ENCODE measurements at places on chromosomes 6 and 20.

DNA sequence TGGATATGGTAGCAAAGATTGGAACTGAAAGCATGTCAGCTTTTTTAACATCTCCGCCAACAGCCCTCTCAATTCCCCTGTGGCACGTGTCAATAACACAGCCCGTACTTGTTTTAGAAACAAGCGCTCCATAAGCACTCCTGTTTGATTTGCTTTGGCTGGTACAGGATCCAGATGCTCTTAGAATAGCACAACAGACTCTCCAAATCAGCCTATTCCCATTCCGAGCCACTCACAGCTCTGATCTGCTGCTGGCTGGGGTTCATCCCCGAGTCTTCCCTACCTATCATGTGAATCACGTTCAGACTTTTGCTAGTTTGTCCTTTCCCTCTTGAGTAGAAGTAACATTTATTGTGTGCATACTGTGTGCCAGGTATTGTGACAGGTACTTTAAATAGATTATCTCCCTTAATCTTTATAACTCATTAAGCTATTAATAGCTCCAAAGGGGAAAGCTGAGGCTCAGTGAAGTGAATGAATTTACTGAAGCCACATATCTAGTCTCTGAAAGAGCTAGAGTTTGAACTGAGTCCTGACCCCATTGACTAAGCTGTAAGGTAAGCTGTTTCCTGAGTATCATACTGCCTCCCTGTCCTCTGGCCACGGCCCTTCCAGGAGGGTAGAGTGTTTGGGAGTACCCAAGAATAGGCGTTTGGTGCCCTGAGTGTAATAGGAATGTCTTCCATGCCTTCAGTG, 46.7 kb downstream of the RALY start:
- DNase-seq: no peak

DNA sequence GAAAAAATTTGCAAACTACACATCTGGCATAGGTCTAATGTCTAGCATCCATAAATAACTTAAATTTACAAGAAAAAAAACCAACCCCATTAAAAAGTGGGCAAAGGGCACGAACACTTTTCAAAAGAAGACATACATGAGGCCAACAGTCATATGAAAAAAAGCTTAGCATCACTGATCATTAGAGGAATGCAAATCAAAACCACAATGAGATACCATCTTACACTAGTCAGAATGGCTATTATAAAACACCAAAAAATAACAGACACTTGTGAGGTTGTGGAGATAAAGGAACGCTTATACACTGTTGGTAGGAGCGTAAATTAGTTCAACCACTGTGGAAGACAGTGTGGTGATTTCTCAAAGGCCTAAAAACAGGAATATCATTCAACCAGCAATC, 33.7 kb upstream of the EPB41L2 start:
- no peak for DNase-seq

DNA sequence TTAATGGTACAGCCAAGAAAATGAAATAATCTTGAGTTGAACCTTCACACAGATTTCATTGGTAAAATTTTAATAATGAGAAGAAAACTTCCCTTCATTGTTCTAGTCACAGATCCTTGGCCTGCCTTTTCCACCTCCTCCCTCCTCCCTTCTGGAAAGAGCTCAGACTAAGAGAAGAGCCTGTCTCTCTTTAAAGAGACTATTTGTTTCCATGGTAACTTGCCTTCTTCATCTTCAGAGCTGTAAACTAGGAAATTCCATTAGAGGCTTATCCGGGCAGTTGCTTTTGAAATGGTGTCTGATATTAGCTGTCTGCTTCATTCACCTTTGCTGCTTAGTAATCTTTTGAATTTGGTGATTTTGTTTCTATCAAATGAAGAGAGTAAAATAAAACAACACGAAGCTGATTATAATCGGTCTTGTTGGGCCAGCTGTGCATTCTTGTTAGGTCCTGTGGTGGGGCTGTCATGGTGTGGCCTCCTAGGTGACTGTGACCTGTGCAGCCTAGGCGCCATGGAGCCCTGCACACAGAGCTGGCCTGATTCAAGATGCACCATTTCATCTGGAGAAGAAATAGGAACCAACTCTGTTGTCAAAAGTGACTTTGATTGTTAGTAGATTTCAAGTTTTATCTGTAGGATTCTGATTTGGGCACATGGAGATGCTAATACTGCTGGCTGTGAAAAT, 96.7 kb downstream of the MAP3K7 start:
- no peak for DNase-seq

DNA sequence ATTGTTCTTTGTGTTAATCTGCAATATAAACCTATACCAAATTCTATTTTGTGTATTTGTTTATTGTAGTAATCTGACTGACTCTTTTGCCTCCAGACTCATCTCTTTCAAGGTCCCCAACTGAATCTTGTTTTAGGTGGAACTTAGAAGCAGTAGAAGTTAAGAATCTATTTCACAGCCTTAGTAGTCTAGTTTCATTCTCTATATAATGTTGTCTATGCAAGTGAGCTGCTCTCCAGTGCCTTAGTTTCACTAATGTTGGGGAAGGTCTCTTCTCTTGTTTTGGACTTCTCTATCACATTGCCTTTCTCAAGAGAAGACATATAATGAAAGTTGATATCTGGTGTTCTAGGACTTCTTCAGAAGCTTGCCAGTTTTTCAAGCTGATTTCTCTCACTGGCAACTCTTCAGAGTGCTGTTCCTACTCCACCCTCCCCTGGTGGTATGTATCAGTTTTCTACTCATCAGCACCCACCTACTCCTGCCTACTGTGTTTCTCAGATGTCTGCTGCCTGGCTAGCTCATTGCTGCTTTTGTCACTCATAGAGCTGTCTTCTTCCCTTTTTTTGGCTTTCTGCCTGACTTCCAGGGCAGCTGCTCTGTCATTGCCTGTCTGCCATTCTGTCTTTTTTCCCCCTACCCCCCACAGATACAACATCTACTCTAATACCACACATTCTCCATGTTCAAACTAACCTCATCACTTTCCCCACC, 82.1 kb downstream of the PTPRA start:
- DNase-seq: no peak

DNA sequence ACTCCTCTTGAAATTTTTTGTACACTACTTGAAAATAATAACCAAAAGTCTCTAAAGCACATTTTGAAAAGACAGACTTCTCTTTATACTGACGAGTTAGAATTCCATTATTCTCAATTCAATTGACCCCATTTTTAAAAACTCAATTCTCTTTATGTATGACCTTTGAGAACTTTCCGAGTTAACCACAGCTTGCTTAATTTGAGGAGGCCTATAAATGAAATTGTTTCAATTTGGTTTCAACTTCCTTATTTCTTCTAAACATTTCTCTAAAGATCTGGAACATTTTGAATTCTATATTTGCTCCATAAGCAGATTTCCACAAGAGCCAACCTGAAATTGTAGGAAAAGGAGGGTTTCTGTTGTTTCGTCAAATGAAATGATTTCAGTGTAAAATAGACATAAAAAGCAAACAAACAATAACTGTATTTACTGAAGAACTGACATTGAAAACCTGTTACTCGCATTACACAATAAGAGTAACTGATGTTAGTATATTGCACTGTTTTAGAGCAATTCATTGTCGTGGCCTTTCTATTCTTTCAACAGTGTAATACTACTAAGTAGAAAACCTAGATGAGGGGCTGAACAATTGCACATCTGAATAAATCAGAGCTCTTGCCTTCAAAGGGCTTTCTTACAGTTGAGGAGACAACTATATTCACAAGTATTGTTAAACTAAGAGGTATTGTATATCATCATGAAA, 223.6 kb downstream of the HIVEP2 start:
- DNase-seq: no peak

GRCh38 chr6:110728501-110728900, 86.8 kb downstream of the CDK19 start:
- DNase-seq: no peak

DNA sequence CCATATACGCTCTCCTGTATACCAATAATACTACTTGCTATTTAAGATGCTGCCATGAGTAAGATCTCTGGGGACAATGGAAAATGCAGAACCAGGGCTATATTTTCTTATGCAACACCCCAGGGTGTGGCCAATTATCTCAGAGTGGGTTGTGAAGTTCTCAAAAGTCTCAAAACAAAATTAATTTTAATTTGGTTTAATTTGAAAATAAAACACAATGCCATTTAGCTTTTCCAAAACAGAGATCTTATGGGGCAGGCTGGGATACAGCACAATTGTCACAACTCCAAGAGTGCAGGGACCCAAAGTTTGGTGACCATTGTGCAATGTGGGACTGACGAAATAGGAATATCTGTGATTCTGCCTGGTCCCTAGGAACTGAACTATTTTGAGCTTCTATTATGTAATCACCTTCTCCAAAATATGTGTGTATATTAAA, 43.1 kb downstream of the MBOAT1 start:
- no peak for DNase-seq

GRCh38 chr6:39029156-39030011, 19.2 kb upstream of the GLP1R start:
- DNase-seq: peak; percentile 42

- no peak for DNase-seq
Measured at GRCh38 chr6:15616261-15616660, 46.6 kb downstream of the DTNBP1 start.

- no peak for DNase-seq
Measured at GRCh38 chr6:157541618-157542413, 160.8 kb downstream of the ZDHHC14 start.

DNA sequence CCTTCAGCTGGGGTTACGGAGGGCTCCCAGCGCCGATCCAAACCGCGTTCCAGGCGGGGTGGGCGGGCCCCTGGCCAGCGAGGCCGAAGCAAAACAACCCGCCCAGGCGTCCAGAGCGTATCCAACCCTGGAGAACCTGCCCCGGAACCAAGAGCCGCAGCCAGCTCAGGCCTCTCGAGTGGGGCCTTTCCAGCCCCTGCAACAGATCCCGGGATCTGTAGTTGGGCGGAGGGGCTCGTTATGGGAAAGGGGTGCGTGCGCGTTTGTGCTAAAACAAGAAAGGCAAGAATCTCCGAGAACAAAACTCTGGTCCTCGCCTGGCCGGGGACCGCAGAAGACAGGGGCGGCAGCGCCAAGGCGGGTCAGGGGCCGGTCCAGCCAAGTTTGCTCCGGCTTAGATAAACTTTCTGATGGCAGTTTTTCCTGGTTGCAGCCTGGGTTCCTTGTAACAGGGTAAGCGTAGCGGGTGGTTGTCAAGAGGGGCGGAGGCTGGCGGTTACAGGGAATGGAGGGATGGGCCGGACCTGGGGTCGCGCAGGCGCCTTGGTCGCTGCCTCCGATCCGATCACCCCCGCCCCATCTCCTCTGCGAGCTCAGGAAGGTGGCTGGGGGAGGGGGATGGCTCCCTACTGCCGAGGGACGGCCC, 448 bp upstream of the RIN2 start:
- DNase-seq: no peak

DNA sequence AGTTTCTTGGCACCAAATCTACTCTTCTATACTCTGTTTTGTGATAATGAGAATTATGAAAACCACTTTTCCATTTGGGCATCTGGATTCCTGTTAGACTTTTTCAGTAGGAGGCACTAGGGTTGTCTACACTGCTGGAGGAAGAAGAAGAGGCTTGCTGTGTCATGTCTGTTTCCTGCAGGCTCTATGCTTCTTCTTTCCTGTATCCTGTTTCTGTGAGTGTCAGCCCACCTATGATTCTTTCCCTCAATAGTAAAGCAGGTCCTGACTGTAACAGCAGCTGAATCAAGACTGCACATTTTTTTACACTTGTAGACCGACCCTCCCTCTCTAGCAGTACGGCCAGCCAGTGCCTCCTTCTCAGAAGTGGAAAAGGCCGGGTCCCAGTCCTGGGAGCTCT, 603.9 kb downstream of the HDGFL1 start:
- no peak for DNase-seq

GRCh38 chr6:26217714-26218075, 130.5 kb downstream of the HFE start:
- no peak for DNase-seq

GRCh38 chr6:83226517-83226916, 33.4 kb downstream of the RWDD2A start:
- no peak for DNase-seq

DNA sequence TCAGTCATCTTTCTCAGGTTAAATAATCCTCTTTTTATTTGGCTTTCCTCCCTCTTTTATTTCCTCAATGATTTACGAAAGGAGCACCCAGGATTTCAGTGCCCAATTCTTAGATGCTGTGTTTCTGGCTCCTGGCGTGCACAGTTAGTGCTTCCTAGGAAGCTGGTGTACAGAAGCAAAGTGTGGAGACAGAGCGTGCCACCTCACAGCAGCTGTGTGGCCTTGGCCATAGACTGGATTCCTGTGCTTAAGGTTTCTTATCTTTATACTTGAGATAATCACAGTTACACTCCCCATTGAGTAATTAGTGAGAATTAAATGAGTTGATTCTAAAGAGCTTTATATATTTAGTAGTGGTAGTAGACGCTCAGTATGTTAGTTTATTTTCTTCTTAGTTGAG, 39.7 kb upstream of the GJA1 start:
- no peak for DNase-seq

GRCh38 chr20:59977086-59977485, 18.9 kb downstream of the CDH26 start:
- no peak for DNase-seq

DNA sequence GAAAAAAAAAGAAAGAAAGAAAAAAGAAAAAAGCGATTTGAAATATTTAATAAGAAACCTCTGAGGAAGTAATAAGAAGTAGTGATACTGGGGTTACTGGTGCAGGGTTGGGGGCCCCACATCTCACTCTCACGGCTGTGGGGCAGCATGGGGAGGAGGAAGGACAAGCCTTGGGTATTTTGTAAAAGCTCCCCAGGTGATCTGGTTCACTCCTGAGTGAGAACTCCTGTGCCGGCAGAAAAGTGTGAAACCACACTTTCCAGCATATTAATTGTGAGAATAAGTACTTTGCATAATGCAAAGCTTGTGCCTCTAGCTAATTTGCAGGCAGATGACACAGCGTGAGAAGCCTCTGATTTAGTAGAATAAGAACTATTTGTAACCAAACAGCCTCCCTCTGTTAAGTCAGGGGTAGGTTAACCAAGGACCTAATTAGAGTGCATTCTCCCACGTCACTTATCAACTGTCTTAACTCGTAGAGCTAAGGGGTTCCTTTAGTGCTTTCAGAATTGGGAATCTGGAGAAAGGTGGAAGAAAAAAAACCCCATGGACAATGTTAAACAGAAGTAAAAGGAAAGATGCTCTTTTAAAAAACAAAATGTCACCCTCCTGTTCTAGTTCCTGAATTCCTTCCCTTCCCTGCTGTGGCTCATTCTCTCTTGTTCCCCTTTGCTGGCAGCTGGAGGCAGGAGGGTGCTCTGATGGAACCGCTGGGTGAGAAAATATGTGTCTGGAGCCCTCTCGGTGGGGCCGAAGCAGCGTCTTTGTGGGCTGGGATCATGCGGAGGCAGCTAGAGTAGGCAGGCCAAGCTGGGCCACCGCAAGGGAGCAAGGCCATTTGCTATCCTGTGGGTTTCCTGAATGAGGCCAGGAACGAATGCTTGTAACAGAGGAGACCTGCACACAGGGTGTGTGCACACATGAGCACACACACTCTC, 108.7 kb downstream of the FYN start:
- peak; percentile 55 for DNase-seq

GRCh38 chr6:36730424-36731380, 33.1 kb downstream of the RAB44 start:
- DNase-seq: no peak

Data from stimulated activated CD4-positive, alpha-beta T cell treated with anti-CD3 and anti-CD28 coated beads, Interleukin-12 subunit alpha, Interleukin-12 subunit beta, amount 100 ng/mL, for 4 hours (primary cell).